ENCODE measurements at places on chromosomes 16 and 17. TPM values are rescaled to one million over a fixed set of nuclear protein-coding genes. Genes with fewer than 3 reads are reported as not detected.

KRTAP17-1 gene
- not detected for total RNA-seq

MYO15A gene
- 0.08 TPM for total RNA-seq

KRTAP16-1 gene
- total RNA-seq, result not detected

PRAC2 gene
- 0.71 TPM for total RNA-seq
